Activated CD8-positive, alpha-beta memory T cell treated with anti-CD3 and anti-CD28 coated beads for 1 hour (primary cell): ENCODE measurements at places on chromosomes 6 and 20.

DNA sequence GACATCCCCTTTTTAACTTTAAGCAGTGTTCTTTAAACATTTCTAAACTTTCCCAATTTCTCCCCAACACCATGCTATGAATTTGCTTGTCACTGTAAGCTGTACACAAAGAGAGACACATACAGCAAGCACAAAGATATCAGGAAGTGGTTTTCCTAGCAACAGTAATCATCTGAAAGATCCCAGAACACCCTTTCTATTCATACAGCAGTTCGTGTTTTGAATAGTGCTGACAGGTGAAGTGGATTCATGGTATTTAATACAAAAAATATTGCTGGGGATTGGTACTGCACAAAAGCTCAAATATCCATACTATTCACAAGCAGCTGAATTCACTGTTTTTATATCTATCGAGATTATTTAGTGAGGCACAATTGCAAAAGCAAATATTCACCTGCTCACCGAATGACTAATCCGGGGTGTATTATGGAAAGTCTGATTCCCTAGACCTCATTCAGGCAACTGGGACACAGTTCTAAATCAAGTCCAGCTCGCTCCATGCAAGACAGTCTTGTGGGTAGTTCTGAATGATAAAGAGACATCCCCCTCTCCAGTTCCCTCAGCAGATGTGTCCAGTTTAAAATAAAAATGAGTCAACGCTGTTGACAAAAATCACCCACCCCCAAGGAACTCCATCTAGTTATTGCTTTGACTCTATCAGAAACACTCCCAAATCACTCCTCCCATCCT, 107.1 kb upstream of the TSHZ2 start:
- no peak for DNase-seq

DNA sequence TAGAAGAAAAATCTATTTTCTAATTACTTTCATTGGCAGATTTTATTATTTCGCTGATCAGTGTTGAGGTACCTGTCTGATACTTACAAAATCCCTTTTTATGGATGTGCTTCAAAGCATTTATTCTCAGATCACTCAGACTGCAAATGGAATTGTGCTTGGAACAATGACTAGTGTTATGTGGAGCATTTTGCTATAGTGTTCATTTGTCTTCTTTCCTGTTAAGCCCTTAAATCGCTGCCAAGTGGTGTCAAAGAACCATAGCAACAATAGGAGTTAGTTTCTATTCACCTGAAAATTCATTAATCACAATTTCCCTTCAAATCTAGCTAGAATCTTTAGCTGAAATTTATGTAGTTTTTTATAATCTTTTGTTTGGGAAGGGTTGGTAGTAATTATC, 29.8 kb downstream of the SMPDL3A start:
- no peak for DNase-seq

GRCh38 chr20:3681931-3682781, at the start of gene ADAM33:
TSS of gene ADAM33 (minus strand) at chr20:3682010. CDS start at chr20:3682004, 6 bp downstream.
- DNase-seq: no peak

DNA sequence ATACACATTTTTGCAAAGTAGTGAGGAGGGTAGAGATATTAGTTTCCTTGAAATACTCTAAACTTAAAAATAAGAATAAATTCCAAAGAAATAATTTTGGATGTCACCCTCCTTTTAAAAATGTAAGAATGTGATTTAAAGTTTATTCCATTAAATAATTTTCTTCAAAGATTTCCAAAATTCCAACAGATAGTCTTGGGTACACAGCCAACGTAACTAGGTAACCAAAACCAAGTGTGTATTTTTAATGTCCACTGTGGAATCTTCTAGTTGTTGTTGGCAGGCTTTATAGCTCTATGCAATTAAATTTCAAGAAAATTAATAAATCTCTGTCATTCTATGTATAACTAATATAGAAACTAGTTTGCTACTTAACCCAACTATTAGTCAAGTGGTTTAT, 101.3 kb downstream of the COL21A1 start:
- DNase-seq: no peak

DNA sequence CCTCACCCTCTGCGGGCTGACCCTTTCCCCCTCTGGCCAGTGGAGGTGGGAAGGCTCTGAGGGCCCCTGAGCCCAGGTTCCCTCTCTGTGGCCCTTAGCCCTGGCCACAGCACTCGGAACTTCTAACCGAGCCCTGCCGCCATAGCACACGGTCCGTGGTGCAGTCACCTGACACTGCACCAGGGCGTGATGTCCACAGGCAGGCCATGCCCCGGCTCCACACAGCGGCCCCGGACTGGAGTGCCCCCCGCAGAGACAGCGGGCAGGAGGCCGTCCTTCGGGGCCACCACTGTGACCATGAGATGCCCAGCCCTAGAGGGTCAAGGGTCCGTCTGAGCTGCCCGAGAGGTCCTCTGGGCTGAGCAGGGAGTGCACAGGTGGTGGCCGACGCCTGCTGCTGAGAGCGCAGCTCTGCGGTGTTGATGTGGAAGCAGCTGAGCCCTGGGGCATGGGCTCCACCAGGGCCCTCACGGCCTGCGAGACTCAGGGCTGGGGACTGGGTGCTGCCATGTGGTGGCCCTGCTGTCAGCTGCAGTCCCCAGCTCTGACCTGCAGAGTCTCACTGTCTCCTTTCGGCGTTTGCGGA, 11.2 kb upstream of the BHLHE23 start:
- no peak for DNase-seq

GRCh38 chr6:150992703-150993102, 127.2 kb downstream of the MTHFD1L start:
- DNase-seq: no peak

DNA sequence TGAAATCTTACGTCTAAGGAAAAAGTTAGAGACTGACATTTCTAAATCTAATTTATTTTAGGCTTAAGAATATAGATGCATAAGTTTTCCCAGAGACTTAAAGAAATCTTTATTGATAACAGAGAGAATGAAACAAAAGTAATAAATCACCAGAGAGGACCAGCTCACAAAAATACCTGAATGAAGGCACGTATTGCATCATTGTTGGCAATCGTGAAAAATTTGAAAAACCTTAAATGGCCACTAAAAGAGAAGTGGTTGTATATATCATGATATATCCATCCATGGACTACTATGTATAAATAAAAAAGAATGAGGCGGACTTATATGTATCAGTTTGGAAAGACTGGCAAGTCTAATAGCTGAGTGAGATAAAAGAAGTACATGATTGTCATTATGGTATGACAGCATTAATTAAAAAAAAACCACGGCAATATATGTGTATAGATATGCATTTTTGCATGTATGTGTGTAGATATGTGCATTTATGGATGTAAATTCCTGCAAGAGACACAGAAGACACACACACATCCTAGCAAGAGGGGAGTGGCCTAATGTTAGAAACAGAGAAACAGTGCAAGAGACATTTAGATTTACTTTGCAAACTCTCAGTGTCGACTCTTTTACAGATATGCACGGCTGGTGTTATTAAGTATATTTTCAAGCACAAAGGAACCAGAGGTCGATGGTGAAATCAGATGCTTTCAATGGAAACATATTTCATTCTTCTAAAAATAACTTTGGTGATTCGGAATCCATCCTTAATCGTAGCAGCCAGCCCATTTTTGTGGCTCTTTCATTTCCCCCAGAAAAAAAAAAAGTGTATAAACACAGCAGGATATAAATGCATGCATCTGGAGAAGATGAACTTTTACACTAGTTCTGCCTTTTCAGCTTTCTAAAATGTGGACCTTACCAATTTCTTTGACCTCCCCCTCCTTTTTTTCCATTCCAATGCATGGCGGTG, 156.1 kb upstream of the SALL4 start:
- no peak for DNase-seq

DNA sequence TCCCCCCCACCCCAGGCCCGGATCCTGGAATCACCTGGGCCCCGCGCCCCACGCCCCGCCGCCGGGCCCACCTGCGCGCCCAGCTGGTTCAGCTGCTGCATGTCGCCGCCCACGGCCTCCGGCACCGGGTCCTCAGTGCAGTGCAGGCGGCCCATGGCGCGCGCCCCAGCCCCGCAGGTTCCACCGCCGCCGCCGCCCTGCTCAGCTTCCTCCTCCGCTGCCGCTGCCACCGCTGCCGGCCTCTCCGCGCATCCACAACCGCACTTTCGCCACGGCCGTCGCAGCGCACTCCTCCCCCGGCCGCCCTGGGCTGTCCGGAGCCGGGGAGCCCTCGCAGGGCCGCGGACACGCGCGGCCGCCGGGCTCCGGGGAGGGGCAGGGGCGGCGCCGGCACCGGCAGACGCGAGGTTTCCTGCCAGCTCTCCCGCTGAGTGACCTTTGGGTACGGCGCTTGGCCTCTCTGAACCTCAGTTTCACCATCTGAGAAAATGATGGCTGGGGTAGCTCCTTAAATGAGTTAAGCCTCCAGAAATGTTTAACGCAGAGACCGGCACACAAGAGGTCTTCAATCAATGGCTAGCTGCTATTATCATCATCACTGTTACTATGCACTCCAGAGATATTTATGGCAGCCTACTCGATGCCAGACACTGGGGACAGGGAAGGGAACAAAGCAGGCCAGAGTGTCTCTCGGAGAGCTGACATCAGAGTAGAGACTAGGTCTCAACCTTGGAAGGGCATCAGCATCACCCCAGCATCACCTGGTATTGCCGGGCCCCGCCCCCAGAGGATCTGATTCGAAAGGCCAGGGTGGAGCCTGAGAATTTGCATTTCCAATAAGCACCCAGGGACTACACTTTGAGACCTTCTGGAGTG, at the start of gene COMMD7:
Gene COMMD7 (minus strand): TSS at position 231 of the 876 bp plus-strand sequence. CDS start 76 bp downstream, at position 155.
- DNase-seq: peak; percentile 42

- DNase-seq: no peak
Measured at GRCh38 chr6:100296810-100297544, 167.7 kb downstream of the SIM1 start.

- no peak for DNase-seq
Measured at GRCh38 chr6:29834564-29835436, 7.2 kb downstream of the HLA-G start.

GRCh38 chr6:43938178-43939105, 168.4 kb downstream of the VEGFA start:
- no peak for DNase-seq

DNA sequence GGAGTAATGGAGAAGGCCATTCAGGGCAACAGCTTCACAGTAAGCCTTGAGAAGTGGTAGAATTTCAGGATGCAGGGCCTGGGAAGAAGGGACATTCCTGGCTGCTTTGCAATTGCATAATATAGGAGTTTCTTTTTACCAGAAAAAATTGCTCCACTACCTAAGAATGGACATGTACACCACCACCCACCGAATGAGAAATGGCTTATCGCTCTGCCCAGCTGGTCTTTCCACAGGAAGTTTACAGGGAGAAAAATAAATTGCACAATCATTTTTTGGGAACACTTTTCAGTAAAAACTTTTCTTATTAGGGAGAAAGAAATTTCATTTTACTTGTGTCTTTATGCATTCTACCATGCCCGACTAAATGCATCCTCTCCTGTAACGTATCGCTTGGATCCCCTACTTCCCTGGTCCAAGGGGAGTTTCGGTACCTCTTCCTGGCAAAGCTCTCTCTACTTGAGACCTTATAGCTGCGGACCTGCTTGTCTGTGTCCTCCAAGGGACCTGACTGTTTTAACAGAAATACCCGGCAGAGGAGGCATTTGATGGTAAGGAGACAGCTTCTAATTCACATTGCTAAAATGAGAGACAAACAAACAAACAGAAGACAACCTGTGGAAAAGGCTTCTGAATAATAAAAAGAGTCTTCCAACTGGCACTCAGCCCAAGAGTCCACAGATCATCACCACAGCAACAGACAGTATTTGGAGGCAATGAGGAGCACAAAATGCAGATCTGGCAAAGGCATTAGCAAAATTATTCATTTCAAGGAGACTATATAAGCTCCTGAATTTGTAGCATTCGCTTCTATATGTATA, 54.2 kb downstream of the MAP3K5 start:
- DNase-seq: no peak
